Stimulated activated CD4-positive, alpha-beta T cell treated with anti-CD3 and anti-CD28 coated beads, Interleukin-2, amount 100 ng/mL, for 48 hours (primary cell): ENCODE measurements at places on chromosomes 12 and 14.

GRCh38 chr14:96246539-96246847, 9.5 kb upstream of the BDKRB1 start:
- DNase-seq = no peak

GRCh38 chr14:34211732-34212131, 250.3 kb downstream of the SPTSSA start:
- DNase-seq = no peak

- no peak for DNase-seq
Observed at GRCh38 chr14:50350975-50351374, 38.9 kb downstream of the DMAC2L start.

DNA sequence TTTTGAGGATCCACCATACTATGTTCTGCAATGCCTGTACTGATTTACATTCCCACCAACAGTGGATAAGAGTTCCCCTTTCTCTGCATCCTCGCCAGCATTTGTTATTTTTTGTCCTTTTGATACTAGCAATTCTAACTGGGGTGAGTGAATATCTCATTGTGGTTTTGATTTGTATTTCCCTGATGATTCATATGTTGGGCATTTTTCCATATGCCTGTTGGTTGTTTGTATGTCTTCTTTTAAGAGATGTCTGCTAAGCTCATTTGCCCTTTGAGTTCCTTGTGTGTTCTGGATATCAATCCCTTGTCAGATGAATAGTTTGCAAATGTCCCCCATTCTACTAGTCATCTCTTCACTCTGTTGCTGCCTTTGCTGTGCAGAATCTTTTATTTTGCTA, 49.0 kb upstream of the MSRB3 start:
- DNase-seq = no peak

DNA sequence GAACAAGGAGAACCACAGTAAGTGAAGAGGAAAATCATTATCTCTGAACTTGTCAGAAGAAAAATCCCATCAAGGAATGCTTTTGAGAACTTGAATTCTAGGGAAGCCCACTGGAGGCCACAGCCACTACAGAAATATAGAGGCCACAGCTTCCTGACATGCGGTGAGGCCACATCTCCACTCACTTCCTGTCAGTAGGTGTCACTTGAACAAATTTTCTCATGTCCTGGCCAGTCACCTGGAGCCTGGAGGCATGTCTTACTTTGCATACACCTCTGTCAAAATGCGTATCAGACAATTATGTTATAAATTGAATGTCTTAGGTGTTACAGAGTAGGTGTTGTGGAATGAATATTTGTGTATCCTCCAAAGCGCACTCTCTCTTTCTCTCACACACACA, 370.3 kb downstream of the DAD1 start:
- DNase-seq = no peak

DNA sequence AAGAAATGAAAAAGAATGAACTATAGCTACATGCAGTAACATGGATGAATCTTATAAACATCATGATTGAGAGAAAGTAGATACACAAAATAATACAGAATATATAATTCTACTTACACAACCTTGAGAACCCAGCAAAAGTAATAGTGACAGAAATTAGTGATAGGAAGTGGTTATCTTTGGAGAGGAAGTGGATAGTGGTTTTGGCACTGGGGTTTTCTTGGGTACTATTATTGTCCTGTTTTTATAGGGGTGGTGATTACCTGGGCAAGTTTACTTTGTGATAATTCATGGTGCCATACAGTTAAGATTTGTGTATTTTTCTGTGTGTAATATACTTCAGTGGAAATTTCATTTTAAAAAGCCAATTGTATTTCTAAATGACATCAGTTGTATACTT, 352.7 kb downstream of the AEBP2 start:
- DNase-seq = no peak

DNA sequence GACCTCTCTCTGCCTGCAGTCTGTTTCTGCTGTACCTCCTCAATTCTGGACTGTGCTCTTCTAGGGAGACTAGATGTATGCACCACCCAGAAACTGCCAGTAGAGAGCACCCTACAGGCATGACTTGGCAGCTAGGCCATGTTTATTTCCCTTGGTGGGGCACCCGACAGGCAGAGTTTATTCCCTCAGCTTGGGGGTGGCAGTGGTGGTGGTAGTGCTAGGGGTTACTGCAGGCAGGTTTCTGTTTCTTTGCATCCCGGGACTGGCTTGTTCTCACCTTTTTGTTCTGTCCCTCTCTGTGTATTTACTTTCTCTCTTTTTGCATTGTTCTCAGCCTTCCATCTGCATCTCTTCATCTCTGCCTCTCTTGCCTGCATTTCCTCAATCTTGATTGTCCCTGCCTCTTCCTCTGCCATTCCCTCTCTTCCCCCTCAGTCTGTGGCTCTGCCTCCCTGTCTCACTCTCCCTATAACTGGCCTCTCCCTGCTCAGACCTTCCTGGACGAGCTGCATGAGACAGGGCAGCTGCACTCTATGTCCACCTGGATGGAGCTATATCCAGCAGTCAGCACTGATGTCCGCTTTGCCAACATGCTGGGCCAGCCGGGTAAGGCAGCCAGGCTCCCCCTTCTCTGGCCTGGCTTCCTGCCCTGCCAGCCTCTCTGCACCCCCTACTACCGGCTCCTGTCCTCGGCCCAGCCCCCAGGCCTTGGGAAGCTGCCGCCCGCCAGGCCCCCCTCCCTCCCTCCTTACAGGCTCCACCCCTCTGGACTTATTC, 13.8 kb downstream of the PRPF40B start:
- peak; percentile 38 for DNase-seq
